ENCODE measurements at places on chromosomes 4 and X.
A peak's percentile ranks its signal among the peaks of the same experiment; 100 is the strongest.

DNA sequence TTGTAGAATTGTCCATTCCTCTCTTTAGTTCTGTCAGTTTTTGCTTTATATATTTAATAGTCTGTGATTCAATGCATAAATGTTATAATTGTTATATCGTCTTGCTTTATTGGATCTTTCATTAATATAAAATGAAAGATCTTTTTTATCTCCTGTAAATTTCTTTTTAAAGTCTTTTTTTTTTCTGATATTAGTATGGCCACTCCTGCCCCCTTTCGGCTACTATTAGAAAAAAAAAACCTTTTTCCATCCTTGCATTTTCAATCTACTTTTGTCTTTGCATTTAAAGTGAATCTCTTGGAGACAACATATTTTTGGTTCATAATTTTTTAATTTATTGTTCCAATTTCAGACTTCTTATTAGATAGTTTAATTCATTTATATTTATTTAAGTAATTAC, 677.4 kb upstream of the NDST4 start:
- DNase-seq = no peak

DNA sequence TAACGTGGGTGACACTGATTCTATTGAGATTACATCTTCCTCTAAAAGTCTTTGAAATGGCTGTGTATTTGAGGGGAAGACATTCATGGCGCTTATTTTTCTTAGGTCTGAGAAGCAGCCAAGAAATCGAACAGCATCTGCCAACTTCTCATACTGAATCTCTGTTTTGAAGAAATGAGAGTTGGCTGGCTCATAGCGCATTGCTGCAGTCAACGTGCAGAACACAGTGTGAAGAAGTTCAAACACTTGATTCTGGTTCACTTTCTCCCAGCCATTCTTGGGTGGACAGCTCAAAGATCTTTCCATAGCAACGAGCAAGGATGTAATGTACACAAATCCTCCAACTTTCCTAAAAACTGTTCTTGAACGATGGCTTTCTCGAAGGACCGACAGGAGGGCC, 156.5 kb downstream of the WDFY3 start:
- DNase-seq = no peak

- peak; percentile 8 for DNase-seq
Observed at GRCh38 chrX:131331152-131331551, 42.0 kb upstream of the IGSF1 start.

DNA sequence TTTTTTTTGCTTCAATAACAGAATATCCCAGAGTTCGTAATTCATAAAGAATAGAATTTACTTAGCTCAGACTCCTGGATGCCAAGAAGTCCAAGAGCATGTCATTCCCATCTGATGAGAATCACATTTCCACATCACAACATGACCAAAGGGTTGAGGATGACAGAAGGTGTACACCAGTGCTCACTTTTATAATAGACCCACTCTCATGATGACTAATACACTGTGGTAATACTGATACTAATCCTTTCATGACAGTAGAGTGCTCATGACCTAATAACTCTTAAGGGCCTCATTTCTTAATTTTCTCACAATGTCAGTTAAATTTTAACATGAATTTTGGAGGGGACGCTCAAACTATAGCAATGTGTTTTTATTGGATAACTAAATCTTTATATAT, 69.2 kb downstream of the ZNF732 start:
- no peak for DNase-seq

DNA sequence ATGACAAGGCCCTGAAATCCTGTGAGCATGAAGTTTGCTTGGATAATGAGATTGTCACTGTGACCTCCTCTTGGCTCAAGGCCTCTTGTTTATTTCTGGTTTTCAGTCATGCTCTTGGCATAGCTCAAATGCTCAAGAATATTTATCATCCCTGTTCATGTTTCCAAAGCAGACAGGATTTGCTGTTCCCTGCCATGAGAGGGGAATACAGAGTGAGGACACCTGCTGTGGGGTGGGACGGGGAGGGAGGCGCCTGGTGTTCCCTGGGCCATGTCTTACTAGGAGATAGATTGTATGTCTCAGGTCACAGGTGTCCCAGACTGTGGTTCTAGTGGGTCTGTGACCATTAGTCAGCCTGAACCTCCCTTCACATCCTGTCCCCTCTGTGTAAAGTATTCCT, 34.9 kb upstream of the SH3RF1 start:
- no peak for DNase-seq

- peak; percentile 47 for DNase-seq
Observed at GRCh38 chr4:142353149-142353738, 492.9 kb downstream of the INPP4B start.

DNA sequence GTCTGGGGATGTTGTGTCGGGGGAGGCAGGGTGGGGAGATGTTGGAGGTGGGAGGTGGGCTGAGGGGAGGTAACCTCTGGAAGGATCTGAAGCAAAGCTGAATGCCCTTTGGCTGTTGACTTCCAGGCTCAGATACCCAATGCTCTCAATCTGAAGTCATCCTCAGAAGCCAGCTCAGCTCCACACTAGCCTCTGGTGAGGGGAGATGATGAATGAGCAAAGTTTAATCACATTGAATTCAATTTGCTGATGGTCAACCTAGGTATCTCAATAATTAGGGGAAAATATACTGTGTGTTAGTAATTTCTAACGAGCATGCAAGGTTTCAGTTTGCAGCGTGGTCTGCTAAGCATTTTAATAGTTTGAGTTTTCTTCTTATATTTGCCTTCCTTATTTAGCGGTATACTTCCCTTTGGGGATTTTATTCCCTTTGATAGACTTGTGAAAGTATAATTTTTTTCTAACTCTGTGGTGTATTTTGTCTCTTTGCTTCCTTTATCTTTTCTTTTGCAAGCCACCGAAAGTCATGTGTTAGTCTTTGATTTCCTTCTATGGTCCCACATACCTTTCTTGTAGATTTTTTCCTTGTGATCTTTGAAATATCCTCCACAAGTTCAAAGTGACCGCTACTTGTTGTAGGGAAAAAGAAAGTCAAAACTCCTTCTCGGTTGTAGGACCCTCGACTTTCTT, 146.3 kb upstream of the LEF1 start:
- no peak for DNase-seq

DNA sequence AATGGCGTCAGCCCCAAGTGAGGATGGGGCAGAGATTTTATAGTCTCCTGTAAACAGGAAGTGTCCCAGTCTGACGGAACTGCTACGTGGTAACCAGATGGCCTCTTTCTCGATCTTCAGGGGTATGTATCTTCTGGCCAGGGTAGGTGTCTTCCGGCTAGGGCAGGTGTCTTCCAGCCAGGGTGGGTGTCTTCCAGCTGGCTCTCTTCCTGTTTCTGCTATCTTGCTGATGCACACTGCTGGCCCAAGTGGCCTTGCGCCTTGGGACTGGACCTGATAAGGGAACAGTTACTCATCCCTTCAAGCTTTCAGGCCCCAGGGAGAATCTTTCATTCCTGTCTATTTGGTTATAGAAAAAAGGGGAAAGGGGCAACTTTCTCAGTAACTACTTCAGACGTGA, 178.7 kb upstream of the MAGEE2 start:
- DNase-seq = no peak

- no peak for DNase-seq
Observed at GRCh38 chr4:147933779-147934178, 201.9 kb downstream of the ARHGAP10 start.

- DNase-seq = no peak
Observed at GRCh38 chr4:81698538-81699296, 227.0 kb upstream of the RASGEF1B start.

- DNase-seq = no peak
Observed at GRCh38 chr4:77028246-77028645, 47.5 kb downstream of the CCNI start.

- no peak for DNase-seq
Observed at GRCh38 chr4:84985952-84986351, 19.5 kb upstream of the WDFY3 start.

GRCh38 chr4:138663883-138664282, 351.7 kb upstream of the NOCT start:
- DNase-seq = no peak

DNA sequence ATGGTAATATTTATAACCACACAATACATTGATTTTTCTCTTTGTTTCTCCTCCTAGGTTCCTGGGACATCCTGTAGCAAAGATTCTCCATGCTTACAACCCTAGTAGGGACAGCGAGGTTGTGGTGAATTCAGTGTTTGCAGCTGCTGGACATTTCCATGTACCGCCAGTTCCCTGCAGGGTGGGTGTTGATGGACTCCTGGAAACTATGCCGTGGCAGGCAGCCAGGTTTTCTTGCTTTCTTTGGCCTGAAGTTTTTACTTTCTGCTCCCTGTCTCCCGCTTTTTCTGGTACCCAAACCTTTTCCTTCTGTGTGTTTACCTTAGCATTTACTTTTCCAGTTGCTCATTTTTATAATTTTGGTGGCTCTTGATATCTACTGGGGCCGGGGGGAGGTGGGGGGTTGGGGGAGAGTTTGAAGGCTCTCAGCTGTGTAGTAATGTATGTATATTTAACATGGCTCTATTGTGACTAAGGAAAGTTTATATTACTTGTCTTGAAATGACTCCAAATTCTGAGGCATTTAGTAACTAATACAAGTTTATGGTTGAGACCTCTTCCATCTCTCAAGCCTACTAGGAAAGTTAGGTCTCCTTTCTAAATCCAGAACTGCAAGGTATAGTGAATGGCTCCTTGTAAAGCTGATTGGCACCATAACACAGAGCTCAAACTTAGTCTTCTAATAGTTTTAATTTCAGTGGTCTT, 89.7 kb downstream of the TMEM131L start:
- DNase-seq = no peak

GRCh38 chrX:147646949-147647723, 264.6 kb upstream of the FMR1 start:
- DNase-seq = no peak

DNA sequence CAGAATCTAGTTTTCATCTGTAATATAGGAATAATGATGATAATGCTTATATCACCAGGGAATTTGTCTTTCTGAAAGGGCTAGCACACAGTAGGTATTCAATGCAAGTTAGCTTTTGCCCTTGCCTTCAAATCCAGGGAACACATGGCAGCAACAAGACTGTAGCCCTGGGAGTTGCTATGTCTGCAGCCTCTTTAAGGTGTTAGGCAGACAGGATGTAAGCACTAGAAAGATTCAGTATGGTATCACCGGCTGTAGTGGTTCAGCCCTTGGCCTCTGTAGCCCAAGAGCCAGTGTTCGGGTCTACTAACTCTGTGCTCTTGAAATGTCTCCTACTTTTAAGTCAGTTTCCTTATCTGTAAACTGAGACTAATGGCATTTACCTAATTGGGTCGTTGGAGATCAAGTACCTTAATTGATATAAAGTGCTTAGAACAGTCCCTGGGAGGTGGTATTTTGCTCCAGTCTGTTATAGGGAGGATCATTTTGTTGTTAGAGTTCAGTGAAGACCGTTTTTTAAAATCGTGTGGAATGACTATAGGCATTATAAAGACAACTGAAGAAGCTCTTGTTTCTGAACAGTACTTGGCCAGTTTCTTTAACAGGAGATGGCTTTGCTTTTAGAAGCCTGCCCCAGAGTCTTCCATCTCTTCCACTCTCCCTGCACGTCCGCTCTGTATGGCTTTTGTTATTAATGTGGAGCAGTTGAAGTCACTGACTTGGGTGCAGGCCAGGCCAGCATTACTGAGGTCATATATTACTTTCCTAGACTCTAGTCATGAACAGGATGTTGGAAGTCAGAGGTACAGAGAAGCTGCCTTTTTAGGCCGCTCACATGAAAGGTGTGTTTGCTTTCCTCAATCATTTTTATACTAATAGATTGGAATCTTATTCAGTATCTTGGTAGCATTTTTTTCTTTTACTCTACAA, 44.8 kb downstream of the GAB1 start:
- peak; percentile 30 for DNase-seq

GRCh38 chr4:152992466-152992865, 56.3 kb downstream of the FHDC1 start:
- DNase-seq = no peak
